T-helper 2 cell treated with Interferon-gamma antibody and Interleukin-4, amounts not matched to agents 5 μg/mL and 100 μg/mL, for 36 hours (primary cell): ENCODE measurements at places on chromosomes 4 and X.

DNA sequence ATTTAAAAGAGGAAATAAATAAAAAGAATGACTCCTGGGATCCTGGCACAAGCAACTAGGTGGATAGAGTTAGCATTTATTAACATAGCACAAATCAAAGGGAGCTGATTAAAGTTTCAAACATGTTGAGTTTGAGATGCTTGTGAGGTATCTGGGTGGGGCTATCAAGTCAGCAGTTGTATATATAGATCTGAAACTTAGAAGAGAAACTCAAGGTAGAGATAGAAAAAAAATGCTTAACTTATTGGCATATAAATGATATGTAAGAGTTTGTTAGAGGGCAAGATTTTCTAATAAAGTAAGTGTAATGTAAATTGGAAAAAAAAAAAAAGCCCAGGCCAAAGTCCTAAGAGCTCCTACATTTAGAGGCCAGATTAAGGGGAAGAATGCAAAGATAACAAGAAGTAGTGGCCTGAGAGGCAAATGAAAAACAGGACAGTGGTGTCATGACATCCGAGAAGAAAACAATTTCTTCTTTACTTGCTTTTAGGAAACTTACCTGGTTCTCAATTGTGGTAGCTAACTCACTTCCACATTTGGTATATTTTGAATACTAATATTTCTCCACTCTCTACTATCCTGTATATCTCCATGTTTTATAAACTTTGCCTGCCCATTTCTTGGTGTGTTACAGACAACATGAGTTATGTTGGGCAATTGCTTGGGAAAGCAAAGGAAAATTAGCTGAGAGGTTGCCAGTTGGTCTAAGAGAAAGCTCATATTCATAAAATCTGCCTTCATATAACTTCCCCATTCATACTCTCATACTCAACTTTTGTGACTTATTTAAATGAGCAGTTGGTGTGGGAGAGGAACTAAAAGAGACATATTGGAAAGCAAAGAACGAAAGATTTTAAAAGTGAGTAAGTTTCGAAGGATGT, 169.2 kb downstream of the PARM1 start:
- no peak for DNase-seq

- DNase-seq, result no peak
These were observed 155.6 kb downstream of the PCDH7 start for GRCh38 chr4:30875658-30876269.

- DNase-seq, result no peak
These were observed 178.1 kb upstream of the LEF1 start for GRCh38 chr4:108346818-108347210.

DNA sequence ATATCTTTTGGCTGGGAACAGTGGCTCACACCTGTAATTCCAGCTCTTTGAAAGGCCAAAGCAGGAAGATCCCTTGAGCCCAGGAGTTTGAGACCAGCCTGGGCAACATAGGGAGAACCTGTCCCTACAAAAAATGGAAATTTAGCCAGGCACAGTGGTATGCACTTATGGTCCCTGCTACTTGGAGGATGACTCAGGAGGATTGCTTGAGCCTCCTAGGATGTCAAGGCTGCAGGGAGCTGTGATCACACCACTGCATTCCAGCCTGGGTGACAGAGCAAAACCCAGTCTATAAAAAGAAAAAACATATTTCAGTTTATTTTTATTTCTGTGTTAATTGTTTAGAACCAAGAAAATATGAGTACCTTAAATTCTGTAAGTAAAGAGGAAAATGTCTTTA, 123.7 kb downstream of the CBR4 start:
- no peak for DNase-seq

DNA sequence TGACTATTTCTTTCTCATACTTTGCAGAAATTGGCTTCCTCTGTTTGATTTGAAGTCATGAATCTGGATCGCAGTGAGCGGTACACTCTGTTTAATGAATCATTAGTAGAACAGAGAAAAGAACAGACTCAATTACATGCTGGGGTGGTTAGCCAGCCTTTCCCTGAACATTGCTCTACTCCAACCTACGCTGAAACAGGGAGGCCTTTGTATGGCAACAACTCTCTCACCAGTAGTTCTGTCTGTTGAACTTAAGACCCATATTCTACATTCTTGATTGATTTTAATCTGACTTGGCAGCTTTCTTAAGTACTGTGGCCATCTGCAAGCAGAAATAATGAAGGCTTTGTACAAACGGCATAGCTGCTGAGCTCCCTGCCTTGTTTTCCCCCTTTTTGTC, 19.0 kb upstream of the AP1S2 start:
- DNase-seq, result no peak

- no peak for DNase-seq
These were observed 8.8 kb upstream of the MND1 start for GRCh38 chr4:153335665-153336064.

GRCh38 chr4:72895408-72895807, 174.1 kb downstream of the COX18 start:
- DNase-seq, result no peak

- DNase-seq, result no peak
These were observed 168.6 kb upstream of the PGRMC2 start for GRCh38 chr4:128456171-128456570.

GRCh38 chrX:119266364-119266995, 30.4 kb downstream of the PGRMC1 start:
- DNase-seq, result no peak

DNA sequence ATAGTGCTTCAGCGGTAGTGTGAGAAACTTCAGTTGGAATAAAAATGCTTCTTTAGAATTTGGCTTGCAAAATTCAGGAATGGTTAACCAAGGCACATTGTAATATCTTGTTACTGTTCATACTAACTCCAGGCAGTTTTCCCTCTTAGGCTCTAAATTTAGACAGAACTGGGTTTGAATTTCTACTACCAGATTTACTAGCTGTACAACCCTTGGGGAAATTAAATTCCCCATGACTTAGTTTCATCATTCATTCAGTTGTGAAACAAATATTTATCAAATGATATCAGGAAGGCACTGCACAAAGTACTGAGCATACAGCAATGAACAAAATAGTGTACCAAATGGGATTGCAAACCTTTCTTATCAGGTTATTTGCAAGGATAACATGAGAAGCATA, 135.0 kb upstream of the IL15 start:
- no peak for DNase-seq

DNA sequence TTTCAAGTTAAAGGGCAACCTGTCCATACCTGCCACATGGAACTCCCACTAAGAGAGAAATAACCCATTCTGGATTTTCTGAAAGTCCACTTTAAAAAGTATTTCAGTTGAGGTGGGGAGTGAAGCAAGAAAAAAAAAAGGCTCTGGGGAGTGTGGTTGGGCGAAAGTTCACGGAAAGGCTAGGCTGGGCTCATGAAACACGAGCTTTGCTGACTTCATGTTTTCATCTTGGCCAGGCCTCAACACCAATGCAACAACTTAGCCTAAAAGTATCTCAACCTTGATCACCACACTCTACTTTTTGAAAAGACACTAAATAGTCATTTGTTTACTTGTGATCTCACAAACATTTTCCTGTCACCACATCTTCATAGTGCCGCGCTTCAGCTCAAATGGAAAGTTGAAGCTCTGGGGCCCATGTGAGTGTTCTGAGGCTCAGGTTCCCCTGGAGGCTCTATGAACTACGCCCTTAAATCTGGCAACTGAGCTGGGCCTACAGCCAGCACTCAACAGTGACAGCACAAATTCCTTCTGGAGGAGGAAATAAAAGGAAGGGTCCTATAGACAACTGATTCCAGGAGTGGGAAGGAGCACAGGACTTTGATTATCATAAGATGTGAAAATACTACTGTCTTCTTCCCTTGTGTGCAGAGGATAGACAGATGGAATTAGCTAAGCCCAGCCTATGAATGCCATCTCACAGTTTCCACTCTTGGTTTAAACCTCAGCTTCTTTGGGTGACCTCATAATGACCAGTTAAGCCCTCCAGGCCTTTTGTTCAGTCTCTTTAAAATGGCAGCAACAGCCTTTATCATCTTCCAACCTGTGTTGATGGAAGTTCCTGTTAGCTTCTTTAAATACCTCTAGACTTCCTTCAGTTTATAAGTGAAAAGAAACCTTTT, 5.1 kb downstream of the CD40LG start:
- DNase-seq, result peak; percentile 49

GRCh38 chr4:1112821-1113182, 562 bp downstream of the RNF212 start:
- DNase-seq, result no peak

- DNase-seq, result no peak
These were observed 14.8 kb upstream of the RTL5 start for GRCh38 chrX:72146527-72146926.

DNA sequence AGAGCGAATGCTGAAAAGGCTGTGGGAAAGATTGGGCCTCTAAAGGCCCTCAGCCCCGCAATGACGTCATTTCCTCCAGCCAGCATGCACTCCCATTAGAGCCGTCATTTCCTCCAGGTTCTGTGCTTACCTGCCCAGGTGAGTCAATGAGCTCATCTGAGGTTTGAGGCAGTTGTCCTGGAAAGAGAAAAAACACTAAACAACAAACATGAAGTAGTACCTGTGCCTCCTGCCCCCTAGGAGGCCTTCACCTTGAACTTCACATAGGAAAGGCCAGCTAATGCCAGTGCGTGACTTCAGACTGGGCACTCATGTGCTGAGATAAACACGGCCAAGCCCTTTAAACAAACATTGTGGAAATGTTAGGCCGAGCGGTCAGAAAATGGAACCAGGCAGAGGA, 55.9 kb downstream of the FHDC1 start:
- no peak for DNase-seq

DNA sequence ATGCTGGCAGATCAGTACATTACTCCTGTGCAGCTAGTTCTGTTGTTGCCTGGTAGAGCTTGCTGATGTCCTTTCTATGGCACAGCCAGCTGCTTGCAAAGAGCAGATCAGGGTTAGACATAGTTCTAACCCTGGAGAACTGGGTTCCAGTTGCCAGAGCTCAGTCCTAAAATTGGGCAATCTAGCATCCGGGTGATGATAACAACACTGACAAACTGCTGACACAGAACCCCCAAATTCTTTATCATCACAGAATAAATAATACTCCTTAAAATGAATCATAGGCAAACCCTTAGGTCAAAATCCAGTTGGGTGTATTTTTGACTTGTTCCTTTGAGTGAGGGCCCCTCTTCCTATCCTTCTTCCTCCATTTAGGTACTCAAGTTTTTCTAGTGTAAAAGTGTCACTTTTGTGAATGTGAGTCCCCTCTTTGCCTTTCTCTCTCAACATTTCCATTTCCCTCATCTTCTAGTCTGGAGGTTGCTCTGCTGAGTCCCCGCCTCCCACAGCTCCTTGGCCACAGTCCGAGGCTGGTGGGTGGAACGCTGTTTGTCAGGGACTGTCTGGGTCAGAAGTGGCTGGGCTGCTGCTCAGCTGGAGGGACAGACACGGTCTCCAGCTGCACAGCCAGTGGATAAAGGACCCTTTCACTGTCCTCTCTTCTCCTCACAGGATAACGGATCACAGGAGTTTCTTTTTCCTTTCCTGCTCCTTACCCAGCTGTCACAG, 93.6 kb upstream of the RASGEF1B start:
- no peak for DNase-seq

DNA sequence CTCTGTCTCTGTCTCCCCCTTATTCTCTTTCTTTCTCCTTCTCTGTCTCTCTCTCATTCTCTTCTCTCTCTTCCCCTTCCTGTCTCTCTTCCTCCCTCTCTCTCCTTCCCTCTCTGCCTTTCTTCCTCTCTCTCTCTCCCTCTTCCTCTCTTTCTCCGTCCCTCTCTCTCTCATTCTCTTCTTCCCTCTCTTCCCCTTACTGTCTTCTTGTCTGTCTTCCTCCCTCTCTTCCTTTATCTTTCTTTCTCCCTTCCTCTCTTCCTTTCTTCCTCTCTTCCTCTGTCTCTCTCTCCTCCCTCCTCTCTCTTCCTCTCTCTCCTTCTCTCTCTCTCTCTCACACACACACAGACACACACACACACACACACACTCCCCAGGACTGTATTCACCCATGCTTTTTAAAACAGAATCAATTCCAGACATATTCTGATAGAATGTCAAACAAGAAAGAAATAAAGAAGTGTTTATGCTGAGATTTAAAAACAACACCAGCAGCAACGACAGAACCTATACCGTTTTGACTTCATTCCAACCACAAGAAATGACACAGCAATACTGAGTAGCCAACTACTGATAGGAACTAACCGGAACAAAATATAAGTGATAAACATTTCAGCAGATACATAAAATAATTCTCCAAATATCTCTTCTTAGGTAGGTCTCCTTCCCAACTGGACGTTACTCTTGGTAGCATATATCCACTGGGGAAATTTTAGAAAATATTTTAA, 296.7 kb downstream of the ASMT start:
- DNase-seq, result no peak

DNA sequence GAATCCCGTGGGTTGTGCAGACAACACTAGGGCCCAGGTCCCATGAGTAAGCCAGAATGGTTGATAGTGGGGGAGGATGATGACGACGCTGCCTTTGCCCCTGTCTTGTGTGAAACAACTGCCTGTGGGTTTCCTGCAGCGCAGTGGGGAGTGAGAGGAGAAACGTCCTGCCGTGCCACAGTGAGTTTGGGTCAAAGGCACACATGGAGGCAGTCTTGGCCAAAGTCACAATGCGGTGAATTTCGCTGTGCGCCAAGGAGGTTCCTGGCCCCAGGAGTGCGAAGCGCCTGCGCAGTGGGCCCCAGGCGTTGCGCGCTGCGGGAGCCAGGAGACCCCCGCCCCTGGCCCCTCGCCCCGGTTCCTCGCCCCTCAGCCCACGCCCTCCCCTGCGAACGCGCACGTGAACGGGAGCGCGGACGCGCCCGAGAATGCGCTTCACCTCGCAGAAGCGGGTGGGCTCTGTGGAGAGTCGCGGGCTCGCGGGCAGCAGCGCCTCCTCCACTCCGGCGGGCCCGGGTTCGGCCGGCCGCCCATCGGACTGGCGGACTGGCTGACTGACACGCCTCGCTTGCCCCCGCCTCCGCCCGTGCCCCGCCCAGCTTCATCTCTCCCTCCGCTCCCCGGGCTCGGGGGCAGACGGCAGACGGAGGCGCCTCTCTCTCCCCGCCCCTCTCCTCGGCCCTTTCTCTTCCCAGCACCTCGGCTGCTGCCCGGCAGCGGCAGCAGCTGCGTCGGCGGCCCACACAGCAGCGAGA, at the start of gene NUDT10:
Gene NUDT10 (plus strand): TSS at position 635 of the 755 bp plus-strand sequence. CDS start 144 bp downstream, outside the sequence.
- peak; percentile 21 for DNase-seq

DNA sequence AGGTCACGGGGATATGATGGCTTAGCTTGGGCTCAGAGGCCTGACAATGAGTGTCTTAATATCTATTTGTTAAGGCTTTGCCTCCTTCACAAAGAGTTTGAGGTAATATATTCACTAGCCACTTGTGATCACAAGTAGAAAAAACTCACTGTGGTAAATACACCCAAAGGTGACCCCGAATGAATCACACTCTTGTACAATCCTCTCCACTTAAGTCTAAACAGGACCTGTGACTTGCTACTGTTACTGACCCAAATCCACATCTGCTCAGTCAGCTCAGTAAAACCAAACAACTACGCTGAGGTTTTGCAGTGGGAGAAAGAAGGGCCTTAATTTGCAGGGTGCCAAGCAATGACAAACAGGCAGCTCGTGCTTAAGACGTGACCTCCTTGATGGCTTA, 223.8 kb upstream of the MAGEC2 start:
- no peak for DNase-seq
